CD8-positive, alpha-beta memory T cell (primary cell): ENCODE measurements at places on chromosomes 1 and 21. TPM values are rescaled to one million over a fixed set of nuclear protein-coding genes. Genes with fewer than 3 reads are reported as not detected.

GRCh38 chr1:208855403-208855802 is 611.2 kb upstream of the PLXNA2 start:
- no peak for DNase-seq

DNA sequence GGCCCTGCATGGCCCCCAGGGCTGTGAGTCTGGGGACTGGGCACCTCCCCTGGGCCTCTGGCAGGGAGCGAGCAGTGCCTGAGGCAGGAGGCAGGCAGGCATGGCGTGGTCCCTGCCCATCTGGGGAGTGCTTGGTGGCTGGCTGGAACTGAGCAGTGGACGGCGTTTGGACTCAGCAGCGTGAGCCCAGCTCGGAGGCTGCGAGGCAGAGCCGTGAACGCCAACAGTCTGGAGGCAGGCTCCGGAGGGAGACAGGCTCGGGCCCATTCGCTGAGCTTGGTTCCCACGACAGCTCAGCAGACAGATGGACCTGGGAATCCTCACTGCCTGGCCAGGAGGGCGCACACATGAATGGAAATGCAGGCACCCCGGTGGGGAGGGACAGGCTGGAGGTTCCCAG is 160.7 kb upstream of the POU3F1 start:
- DNase-seq: no peak

DNA sequence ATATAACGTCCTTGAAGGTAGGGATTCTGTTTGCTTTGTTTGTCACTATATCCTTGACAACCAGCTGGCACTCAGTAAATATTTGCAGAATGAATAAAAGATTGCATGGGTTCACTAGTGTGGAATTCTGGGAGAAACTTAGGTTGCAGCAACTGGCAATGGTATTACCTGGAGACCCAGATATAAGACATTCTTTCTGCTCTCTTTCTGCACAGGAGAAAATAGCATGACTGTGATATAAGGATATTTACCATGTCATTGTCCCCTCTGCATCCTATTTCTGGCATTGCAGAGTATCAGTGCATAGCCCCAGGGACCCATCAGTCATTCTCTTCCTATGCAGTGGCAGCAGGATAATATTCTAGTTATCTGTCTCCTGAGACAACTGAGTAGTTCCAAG is 308.9 kb upstream of the LRRC7 start:
- DNase-seq: no peak

DNA sequence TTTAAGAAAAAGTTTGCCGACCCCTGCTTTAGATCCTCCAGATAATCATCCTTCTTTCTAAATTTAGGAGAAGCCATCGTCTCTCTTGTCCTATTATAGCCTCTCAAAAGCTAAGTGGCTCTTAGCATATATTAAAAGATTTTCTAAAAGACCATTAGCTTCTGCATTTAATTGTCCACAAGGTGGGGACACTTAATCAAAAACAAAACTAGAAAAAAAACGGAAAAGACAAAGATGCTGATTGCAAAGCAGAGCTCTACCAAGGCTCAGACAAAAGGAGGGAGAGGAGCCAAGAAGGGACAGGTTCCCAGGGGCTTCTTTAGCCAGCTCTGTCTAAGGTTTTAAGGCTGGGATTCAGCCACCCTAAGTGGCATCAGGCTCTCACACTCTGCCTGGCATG is 128.3 kb upstream of the HMGB4 start:
- no peak for DNase-seq

GRCh38 chr1:60118085-60118484 is 44.5 kb upstream of the C1orf87 start:
- DNase-seq: no peak

- DNase-seq: no peak
Observed at GRCh38 chr21:43934116-43934515, 69.1 kb downstream of the AGPAT3 start.

DNA sequence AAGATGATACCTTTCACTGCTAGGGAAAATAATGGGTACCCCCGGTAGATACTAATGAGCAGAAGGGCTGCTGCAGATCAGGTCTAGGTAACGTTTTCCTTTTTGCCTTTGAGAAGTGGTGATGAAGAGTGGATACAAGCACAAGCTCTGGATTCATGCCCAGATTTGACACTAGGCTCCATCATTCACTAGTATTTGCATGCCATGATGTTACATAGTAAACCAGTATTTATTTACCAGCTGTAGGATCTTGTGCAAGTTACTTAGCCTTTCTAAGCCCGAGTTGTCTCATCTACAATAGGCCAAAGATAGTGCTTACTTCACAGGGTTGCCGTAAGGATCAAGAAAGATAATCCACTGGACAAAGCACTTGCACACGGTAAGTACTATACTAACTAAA is 14.2 kb downstream of the PTPN14 start:
- no peak for DNase-seq

- DNase-seq: no peak
Observed at GRCh38 chr1:84869720-84870119, 23.3 kb downstream of the LPAR3 start.

WARS2 gene
- polyA plus RNA-seq: 15.5 TPM

OR14K1 gene
- polyA plus RNA-seq: not detected

PUSL1 gene
- 22.0 TPM for polyA plus RNA-seq

ASAP3 gene
- polyA plus RNA-seq: 0.62 TPM
